Left lung (tissue), 14 donors: ENCODE measurements at places on chromosomes 5 and 9.

GRCh38 chr9:74887041-74887980 lies at the start of gene TRPM6:
Gene TRPM6 (minus strand): TSS chr9:74887921. CDS start chr9:74887856, 65 bp downstream.
- DNase-seq = peak; percentile 86

GRCh38 chr9:2479056-2479565 lies 142.5 kb upstream of the VLDLR start:
- no peak for DNase-seq

GRCh38 chr9:123395689-123396511 lies 39.9 kb downstream of the CRB2 start:
- no peak for DNase-seq

- no peak for DNase-seq
Observed at GRCh38 chr9:129994882-129995281, 48.1 kb downstream of the FNBP1 start.

DNA sequence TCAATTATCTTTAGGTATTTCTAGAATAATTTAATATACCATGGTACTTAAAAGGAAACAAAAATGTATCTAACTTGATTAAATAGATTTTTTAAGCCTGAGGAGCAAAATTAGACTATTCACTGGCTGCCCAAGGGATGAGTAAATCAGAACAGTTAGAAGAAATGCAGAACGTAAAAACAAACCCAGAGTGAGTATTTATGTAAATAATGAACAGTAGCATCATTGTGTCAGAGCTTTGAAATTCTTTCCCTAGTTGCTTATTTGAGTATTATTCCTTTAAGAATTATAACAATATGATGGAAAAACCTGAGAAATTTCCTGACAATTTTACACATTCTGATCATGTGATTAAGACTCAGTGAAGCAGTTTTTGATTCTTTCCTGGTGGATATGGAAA lies 200.9 kb downstream of the GDNF start:
- no peak for DNase-seq

DNA sequence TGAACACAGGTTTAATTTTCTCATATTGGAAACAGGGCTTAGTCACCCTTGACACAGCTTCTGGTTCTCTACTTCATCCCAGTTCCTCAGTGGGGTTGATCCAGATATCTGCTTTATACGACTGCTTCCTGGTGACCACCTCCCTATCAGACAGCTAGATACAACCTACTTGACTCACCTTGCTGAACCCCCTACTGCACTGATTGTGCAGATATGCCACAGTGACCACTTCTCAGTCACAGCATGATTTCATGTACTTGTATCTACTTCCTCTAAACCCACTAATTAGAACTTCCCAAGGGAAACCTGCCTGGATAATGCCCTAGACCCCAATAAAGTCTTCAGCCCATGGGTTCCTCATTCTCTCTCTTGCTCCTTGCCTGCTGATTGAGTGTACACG lies 18.4 kb upstream of the RFK start:
- no peak for DNase-seq

GRCh38 chr5:16033187-16033925 lies 146.2 kb downstream of the MARCHF11 start:
- DNase-seq = no peak

DNA sequence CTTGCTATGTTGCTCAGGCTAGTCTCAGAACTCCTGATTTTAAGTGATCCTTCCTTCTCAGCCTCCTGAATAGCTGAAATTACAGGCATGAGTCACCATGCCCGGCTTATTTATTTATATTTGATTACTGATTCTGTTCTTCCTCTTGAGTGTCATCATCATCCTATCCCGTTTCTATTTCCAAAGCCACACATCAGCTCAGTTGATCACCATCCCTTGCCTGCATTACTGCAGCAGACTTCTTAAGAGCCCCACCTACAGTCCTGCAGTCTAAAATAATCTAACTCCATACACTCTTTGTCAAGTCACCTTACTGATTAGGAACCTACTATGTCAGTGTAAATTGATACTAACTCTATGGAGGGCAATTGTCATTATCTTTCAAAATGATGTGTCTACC lies 138.9 kb upstream of the RAI14 start:
- no peak for DNase-seq

DNA sequence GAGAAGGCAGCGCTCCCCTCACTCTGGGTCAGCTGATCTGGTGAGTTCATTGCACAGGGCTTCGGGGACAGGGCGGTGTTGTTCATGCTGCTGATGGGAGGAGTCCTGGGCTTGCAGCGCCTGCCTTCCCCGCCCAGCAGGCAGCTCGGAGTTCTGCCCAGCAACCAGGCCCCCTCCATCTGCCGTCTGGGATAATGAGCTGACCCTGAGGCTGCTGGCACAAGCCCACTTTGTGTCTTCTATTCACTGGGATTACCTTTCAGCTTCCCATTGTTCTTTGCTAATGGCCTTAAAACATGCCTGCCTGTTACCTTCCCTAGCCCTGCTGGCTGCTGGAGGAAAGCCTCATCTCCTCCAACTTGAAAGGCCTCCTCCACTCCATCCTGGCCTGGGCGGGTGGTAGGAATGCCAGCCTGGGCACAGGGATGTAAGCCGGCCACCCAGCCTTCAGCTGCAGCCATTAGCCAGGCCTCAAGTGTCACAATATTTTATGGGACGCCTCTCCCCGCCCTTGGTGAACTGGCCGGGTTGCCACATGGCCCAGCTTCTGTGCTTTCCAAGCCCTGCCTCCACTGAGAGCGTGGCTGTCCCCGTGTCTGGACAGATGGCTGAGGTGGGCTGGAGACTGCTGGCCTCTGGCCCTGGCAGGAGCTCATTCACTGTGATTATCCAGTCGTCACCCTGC lies 70.4 kb downstream of the GADD45G start:
- DNase-seq = no peak

DNA sequence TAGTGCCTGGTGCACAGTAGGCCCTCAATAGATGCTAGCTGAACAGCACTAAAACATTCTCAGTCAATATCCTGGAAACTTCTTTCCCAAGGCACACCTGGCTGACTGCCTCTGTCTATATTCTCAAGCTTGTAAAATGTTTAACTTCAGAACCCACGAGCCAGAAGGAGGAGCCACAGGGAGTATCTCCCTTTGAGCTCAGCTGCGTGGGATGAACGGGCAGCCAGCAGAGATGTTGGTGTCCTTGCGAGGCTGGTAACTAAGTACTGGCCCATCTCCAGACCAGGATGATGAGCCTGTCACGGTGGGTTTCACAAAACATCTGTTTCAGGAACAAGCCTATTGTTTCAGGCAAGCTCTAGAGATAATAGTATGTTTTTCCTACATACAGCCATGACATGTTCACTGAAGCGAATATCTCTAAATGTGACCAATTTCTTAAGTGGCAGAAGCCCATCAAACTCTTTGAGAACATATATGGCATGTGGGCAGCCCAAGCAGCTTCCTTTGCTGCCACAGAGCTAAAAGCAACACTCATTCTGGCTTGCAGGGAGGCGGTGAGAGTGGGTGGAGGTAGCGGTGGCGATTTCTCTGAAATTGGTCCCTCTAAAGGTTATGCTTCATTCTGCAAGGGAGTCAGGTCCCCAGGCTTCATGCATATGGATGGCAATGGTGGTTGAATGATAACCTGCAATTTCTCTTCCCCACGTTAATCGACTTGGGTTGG lies 206.2 kb downstream of the TTLL11 start:
- DNase-seq = no peak

- DNase-seq = peak; percentile 63
Observed at GRCh38 chr9:90964101-90965020, 162.7 kb downstream of the SYK start.

DNA sequence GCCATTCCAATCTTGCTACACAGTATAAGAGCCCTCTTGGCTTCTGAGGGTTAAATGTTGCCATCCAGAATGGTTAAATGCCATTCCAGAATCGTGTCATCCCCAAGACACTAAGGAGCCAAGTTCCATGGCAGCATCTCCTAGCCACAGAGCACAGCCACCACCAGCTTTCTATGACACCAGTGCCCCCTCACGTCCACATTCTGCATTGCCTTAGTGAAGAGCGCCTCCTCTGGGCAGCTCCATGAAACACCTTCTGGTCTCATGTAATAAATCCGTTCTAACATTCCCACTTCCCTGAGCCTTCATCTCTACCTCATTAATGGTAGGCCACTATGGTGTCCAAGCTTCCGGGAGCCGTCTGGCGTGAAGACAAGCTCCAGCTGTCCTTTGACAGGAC lies 12.4 kb downstream of the CBY3 start:
- DNase-seq = no peak

- no peak for DNase-seq
Observed at GRCh38 chr9:120645760-120646159, 65.8 kb upstream of the CDK5RAP2 start.

DNA sequence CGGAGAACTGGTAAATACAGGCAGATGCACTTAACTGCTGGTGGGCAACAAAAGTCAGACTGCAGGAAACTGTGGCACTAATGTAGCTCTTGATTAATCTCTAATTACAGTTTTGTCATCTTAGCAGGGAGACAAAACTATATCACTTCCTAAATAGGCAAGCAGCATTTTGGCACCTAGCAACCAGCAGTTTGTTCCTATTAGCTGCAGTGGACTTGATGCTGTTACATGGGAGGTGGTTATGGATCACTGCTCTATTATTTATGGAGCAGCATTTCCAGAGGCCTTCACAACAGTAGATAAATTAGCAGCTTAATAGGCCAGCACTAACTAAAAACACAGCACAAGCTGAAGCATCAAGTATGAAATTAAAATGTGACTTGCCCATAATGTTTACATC lies 518.3 kb upstream of the ITGA1 start:
- DNase-seq = no peak

DNA sequence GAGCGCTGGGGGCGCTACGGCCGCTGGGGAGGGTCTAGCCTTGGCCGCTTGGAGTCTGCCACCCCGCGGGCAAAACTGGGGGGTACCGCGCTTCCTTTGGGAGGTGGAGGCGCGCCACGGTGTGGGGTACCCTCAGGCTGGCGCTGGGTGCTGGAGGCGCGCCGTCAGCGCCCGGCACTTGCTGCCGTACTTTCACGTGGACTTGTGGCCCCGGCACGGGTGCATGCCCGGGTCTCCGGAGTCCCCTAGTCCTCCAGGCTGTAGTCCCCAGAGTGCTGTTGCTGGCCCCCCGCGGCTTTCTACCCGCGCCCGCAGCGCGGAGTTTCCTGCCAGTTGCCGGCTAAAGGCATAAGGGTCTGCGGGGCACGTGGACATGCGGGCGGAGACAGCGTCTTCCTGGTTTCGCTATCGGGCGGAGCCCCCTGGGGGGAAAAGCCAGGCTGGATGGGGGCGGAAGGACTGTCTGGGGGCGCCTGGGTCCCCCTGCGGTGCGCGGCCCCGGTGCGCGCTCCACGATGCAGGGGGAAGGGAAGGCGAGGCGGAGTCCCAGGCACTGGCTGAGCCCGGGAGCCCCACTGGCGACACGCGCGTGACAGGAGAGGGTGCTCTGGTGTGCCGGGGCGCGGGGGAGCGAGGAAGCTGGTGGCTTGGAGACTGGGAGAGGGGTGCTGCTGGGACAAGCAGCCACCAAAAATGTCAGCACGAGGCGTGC lies 666 bp downstream of the PPARGC1B start:
- peak; percentile 72 for DNase-seq

- no peak for DNase-seq
Observed at GRCh38 chr9:79672236-79672635, 100.5 kb downstream of the TLE4 start.

- DNase-seq = no peak
Observed at GRCh38 chr5:43889233-43889632, 286.3 kb downstream of the NNT start.

DNA sequence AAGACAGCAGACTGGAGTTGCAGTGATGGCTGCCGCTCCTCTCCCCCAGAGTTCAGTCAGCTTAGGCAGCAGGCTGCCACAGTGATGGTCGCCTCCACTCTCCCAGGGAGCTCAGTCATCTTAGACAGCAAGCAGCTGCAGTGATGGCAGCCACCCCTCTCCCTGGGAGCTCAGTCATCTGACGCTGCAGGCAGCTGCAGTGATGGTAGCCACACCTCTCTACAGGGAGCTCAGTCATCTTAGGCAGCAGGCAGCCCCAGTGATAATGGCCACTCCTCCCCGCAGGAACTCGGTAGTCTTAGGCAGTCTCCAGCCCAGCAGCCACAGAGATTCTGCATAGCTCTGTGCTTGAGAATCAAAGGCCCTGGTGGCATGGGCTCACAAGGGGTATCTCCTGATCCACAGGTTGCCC lies 582.7 kb downstream of the DTWD2 start:
- peak; percentile 2 for DNase-seq

GRCh38 chr5:54062958-54063357 lies 247.4 kb downstream of the ARL15 start:
- no peak for DNase-seq

DNA sequence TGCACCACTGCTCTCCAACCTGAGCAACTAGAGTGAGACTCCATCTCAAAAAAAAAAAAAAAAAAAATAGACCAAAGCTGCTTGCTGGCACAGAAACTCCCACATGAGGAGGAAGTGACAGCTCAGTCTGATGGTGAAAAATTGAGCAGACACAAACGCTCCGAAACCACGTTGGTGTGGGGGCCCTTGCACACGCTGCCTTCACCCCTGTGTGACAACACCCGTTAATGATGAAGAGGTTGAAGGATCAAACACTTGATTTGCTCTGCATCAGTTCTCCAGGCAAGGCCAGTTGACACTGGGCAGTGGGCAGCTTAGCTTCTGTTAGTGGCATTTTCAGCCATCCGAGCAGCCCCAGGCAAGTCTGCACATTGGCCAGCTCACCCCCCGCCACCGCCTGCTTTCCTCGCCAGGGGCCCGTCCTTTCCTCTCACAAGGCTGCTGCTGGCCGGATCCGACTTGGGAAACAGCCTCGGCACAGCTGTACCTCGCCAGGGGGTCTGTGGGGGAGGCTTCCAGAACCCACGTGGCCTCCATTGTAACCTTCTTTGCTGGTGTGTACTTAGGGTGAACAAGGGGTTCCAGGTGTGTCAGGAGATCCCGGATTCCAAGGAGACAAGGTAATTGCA lies 79.8 kb downstream of the COL27A1 start:
- no peak for DNase-seq

DNA sequence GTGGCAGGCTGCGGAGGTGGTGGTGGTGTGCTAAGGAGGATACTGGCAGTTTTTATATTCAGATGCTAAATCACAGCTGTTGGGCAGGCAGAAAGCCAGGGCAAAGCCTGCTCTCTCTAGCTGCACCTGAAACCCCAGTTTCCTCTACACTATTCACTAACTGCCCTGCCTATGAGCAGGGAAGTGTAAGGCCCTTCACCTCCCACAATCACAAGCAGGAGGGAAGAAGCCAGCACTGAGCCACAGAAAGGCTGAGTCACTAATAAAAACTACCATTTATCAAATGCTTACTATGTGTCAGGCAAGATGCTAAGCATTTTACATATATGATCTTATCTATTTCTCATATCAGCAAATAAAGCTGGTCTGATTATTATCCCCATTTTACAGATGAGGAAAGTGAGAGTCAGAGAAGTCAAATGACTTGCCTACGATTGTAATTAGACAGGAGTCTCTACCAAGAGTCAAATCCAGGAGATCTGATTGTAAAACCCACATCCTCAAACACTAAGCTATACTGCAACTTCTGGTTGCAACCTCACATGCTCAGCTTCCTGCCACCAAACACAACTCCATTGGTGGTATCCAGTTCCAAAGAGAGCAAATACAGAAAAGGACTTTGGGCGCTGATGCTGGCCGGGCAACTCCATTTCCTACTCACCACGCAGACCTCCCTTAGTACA lies 17.7 kb upstream of the IL6ST start:
- no peak for DNase-seq

- DNase-seq = no peak
Observed at GRCh38 chr5:178165581-178165980, 11.9 kb upstream of the NHP2 start.

GRCh38 chr9:69584759-69585158 lies 87.4 kb downstream of the APBA1 start:
- no peak for DNase-seq

- no peak for DNase-seq
Observed at GRCh38 chr9:101463397-101463796, 27.8 kb upstream of the ALDOB start.

- DNase-seq = no peak
Observed at GRCh38 chr5:54844905-54845566, 140.4 kb downstream of the ESM1 start.
